Astrocyte (in vitro differentiated cells and primary cell): ENCODE measurements at places on chromosomes 6 and 20. TPM values are rescaled to one million over a fixed set of nuclear protein-coding genes. Genes with fewer than 3 reads are reported as not detected.
A peak's percentile ranks its signal among the peaks of the same experiment; 100 is the strongest.

NDUFAF4 gene
- 38.6 TPM in 2 replicates for total RNA-seq

CAGE1 gene
- 0.10 and 0.30 TPM in 2 replicates for total RNA-seq

TRIM15 gene
- total RNA-seq: not detected in 2 replicates

TMEM217 gene
- 7.3 and 8.2 TPM in 2 replicates for total RNA-seq

OR12D3 gene
- total RNA-seq: not detected in 2 replicates

- DNase-seq: peak; percentile 77
These were observed 42.2 kb upstream of the FOXP4 start for GRCh38 chr6:41503827-41504465.

DNA sequence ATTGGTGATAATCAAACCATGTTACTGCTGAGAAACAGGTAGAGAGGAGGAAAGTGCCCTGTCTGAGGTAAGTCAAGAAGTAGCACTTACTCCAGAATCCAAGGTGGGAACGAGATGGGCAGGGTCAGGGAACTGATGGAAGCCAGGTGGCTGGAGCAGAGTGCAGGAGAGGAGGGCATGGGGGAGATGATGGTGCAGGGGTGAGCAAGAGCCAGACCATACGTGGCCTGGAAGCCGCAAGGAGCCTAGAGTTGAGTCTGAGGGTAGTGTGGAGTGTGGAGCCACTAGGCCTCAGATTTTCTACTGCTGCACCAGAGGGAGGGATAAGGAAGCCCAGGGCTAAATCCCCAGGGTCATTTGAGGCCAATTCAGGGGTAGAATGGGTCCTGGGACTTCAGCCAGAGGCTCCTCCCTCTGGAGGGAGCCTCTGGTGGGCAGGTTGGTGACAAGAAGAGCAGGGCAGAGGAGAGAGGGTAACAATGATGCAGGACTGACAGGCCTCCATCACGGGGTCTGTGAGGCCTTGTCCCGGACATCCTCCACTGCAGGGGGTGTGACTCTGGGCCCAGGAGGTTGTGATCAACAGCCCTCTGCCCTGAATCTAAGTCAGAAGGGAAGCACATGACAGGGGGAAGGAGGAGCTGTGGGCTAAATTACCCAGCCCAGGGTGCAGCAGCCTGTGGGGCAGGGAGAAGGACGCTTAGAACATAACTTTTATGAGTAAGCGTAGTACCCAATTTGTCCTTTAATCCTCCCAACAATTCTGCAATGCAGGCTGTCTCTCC is 28.7 kb downstream of the COX4I2 start:
- DNase-seq: no peak

DNA sequence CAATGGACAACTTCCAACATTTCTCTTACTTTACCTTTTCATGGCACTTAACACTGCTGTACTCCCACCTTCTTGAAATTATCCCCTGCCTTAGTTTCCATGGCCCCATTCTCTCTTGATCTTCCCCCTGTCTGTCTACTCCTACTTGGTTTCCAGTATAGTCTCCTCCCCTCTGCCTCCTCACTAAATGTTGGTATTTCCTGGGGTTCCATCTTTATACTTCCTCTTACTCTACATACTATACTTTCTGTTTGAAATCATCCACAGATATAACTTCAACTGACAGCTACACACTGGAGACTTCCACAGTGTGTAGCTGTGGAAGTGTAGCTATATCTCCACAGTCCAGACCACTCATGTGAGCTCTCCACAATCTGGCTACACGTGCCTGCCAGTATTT is 13.5 kb downstream of the ZHX3 start:
- DNase-seq: no peak

DNA sequence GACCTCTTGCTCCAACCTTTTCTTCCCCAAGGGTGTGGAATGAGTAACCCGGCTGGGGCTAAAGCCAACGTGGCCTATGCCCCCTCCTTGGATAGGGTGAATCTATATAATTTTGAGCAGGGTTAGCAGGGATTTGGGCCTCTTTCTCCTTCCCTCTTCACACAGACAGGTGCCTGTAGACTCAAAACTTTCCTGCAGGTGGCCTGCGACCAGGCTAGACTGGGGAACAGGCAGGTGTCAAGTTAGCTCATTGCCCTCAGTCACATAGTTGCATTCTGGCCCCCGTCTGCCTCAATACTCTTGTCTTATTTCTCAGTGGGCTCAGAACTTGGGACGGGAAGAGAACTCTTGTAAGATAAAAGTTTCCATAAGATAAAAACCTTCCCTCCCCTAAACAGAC is 243.0 kb downstream of the ATXN1 start:
- DNase-seq: no peak

DNA sequence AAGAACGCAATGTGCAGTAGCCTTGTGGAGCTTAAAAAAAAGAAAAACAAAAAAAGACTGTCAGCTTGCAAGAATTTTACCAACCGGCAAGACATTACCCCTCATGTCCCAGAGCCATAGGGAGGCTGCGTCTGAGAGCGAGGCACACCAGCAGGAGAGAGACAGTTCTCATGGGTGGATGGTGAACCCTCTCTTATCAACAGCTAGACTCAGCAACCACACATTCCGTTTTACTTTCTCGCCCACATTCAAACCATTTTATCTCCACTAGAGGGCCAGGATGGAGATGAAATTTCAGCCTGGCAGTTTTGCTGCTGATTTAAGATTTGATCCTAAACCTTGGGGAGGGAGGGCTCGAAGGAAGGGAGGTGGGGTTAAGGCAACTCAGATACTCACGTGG is 247.0 kb downstream of the ATXN1 start:
- DNase-seq: peak; percentile 67

- no peak for DNase-seq
These were observed 5.6 kb downstream of the BAG2 start for GRCh38 chr6:57177545-57178265.

DNA sequence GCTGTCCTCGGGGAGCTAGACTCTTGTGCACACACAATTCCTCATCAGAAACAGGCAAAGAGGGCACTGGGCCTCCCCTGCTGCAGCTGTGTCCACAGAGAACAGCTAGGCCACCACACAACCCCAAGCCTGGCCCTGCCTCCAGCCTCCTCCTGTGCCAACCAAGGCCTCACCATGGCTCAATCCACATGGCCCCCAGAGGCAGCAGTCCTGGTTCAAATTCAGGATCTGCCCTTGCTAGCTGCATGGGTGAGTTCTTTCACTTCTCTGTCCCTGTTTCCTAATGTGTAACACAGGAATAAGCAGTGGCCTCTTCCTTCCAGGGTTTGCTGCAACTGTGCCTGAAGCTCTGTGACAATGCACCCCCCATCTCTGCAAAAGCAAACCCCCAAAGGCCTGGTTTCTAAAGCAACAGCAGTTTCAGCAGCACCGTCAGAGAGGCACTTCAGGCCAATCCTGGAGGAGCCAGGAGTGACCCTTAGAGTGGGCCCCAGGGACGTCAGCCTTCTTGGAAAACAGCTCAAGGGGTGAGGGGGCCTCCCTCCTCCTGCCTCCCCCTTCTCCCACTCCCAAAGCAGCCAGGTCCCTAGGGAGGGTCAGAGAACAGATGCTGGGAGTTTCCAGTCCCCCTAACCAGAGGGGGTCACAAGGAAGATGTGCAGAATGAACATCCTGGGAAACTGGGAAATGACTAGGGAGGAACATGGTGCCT is 2.2 kb downstream of the ADISSP start:
- DNase-seq: no peak

- peak; percentile 8 for DNase-seq
These were observed 383.8 kb upstream of the JAG1 start for GRCh38 chr20:11057624-11058023.

GRCh38 chr20:43662943-43663655 is 3.8 kb upstream of the MYBL2 start:
- DNase-seq: no peak

- no peak for DNase-seq
These were observed 5.8 kb upstream of the SRXN1 start for GRCh38 chr20:658731-659291.

DNA sequence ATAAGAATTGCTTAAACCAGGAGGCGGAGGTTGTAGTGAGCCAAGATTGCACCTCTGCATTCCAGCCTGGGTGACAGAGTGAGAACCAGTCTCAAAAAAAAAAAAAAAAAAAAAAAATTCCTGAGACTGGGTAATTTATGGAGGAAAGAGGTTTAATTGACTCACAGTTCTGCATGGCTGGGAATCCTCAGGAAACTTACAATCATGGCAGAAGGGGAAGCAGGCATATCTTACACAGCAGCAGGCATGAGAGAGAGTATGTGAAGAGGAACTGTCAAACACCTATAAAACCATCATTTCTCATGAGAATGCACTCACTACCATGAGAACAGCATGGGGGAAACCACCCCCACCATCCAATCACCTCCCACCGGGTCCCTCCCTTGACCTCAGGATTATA is 1.8 kb upstream of the FKBP1A start:
- no peak for DNase-seq
